Putamen (tissue), 1 donor: ENCODE measurements at places on chromosomes 2 and 18.
A peak's percentile ranks its signal among the peaks of the same experiment; 100 is the strongest.

DNA sequence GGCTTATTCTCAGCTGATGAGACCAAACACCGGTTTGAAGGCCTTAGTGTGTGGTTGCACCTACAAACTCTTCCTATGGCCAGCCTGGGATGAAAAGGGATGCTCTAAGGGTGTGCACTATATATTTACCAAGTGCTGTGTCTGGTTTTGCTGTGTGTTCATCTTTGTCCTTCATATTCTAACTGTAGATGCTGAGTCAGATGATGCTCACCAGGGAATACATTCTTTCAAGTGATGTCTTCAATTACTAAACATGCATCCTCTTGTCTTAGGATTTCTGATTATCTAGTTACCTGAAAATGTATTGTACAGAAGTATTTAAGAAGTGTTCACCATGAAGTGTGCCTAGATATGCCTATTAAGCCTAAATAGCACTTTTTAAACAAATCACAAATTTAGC lies 1111.6 kb upstream of the ZEB2 start:
- no peak for DNase-seq

- DNase-seq: peak; percentile 72
These were observed 61.6 kb upstream of the SLC38A11 start for GRCh38 chr2:165016772-165017411.

GRCh38 chr18:57505231-57505630 lies 70.1 kb downstream of the ONECUT2 start:
- no peak for DNase-seq

- DNase-seq: no peak
These were observed 102.8 kb downstream of the HIBCH start for GRCh38 chr2:190216829-190217228.

DNA sequence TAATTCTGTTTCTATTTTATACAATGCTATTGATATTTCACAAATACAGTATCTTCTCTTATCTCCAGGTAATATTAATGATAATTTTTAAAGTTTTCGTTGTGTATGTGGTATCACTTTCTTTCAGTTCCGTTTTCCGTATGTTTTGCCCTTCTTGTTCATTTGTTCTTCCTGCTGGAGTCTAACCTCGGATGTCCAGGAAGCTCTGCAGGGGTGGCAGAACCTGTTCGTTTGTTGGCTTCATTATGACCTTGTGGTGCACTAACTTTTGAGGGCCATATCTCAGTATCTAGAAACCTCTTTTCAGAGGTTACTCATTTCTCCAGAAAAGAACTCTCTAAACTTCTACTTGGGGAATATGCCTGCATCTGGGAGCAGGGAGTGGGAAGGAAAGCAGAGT lies 134.5 kb downstream of the NBAS start:
- DNase-seq: no peak

- no peak for DNase-seq
These were observed 91.9 kb downstream of the VRK2 start for GRCh38 chr2:58138396-58139030.

DNA sequence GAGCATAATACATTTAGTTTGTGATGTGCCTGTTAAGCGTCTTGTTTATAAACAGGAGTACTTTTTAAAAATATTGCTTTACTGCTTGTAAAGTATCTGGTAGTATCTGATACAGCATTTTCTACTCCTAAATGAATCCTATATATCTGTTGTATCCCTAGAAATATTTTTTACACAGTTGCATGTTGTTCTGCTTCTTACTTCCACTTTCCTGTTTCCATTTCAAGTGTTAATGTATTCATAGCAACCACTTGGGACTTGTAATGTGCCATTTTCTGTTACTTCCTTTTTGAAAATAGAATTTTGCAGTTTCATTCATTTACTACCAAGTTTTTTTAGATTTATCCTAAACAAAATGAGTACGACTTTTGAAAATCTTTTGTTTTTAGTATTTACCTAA lies 24.9 kb downstream of the CCNT2 start:
- DNase-seq: no peak

GRCh38 chr2:2837746-2838547 lies 506.9 kb upstream of the MYT1L start:
- no peak for DNase-seq

- DNase-seq: no peak
These were observed 91.5 kb downstream of the KCTD18 start for GRCh38 chr2:200418399-200418798.

GRCh38 chr2:229344151-229344551 lies 73.1 kb upstream of the PID1 start:
- no peak for DNase-seq

GRCh38 chr2:79159030-79159429 lies 523 bp downstream of the REG3A start:
- no peak for DNase-seq

- DNase-seq: no peak
These were observed 219.5 kb downstream of the CLIP4 start for GRCh38 chr2:29334706-29335105.
